ENCODE measurements at places on chromosomes 2 and 18.

- peak; percentile 80 for DNase-seq
Measured at GRCh38 chr18:13447621-13448334, 229.2 kb downstream of the LDLRAD4 start.

DNA sequence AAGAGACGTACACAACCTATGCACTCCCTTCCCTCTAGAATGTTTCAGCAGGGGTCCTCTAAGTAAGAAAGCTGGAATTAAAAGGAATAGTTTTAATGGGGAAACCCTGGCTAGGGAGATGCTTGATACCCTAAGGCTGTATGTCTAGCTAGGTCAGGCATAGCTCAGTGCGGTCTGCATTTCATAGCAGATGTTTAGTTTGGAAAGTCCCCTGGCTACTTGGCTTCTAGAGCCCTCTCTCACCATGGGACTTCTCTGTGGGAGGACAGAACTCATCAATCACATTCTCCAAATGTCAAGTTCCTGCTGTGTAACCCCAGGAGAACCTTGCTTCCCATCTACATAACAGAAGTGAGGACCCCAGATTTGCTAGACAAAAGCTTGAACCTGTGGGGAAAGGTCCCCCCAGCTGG, 24.1 kb upstream of the ANXA4 start:
- DNase-seq: peak; percentile 22

DNA sequence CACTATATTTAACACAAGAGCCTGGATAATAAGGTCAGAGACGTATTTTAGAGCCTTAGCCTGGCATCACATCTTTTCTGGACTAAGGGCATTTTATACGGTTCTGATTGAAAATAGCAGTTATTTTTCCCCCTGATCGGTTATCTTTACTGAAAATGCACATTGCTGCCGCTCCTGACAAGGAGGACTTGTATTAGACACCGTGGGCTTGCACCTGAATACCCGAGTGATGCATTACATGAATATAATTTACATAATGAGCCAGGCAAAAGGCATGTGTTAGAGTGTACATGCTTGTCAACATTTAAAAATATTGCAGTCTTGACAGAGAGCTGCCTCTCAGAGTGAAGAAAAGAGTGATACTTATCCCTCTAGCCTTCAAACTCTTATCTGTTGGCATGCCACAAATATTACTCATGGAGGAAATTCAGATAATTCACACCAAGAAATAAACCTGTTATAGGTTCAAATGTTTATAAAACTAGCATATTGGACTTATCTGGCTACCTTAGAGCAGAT, 470.5 kb upstream of the ETAA1 start:
- DNase-seq: no peak

GRCh38 chr2:15561574-15562344, 625 bp upstream of the NBAS start:
- DNase-seq: peak; percentile 92

- no peak for DNase-seq
Measured at GRCh38 chr2:240247868-240248720, 107.6 kb upstream of the OTOS start.

- DNase-seq: no peak
Measured at GRCh38 chr18:6607343-6607742, 122.2 kb upstream of the ARHGAP28 start.

DNA sequence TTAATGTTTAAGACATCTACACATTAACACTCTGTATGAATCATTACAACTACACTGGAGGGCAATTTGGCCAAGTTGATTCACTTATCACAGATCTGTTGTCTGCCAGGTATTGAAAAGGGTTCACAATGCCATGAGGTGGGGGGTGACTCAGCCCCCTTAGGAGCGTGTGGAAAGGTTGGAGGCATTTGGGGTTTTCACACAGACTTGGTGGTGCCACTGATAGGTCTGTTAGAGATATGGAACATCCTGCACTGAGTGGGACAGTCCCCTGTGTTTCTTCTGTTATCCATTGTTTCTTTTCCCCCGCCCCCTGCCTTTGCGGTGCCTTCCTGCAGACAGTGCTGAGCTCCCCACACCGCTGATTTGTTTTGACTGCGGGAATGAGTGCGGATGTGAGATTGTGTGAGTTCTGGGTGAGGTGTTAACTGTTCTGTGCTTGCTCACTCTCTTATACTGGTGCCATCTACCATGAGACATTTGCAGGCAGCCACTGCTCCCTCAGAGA, 9.3 kb upstream of the TSN start:
- peak; percentile 76 for DNase-seq

- DNase-seq: no peak
Measured at GRCh38 chr2:85353876-85354285, 447 bp downstream of the RETSAT start.

DNA sequence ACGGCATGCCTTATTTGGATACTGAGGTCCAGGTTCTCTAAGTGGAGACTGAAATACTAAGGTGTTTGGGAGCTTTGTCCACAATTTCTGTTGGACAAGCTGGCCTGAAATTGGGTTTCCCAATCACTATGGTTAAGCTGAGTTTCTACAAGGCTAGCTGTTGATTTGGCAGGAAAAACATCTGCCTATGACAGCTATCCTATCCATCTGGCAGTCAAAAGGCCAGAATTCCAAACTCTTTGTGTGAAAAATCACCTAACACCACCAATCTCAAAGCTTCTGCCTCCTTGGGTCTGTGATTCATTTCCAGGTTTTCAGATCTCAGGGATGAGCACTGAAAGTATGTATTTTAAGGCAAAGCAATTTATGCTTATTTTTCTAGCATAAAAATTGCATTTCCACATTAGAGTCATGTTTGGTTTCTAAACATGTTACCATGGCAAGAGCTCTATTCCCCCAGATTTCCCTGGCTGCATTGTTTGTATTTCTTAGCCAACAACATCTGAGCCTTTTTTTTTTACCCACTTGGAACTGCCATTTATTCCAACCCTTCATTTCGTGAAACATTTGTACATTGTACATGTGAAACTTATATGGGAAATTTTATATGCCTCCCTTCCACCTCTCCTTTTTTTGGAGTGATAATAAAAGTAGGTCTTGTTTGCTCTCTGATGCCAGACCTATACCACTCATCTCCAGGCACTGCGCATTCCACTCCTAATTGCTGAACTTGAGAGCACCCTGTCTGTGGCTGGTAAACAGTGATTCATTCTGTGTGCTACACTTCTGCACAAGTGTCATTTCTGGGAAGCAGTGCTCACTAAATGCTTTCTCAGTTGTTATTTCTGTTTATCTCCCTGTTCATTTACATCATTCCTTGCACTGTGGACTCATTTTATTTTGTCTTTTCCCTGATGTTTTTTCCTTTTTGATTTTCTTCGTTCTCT, 15.9 kb upstream of the CCDC85A start:
- DNase-seq: peak; percentile 54

DNA sequence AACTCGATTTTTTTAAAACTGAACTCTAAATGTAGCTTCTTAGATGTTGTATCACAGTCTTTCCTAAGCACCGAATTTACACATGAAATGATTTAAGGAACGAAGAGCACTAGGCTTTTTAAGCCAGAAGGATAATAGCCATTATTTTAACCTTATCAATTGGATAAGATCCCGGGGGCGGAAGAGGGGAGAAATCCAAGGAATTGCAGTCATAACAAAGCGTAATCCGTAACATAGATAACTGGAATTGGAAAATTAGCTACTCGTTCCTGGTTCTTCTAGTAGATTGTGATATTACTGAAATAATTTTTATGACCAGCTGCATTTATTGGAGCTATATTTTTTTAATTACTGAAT, 988 bp upstream of the KANSL1L start:
- DNase-seq: no peak

GRCh38 chr2:187567126-187567525, 12.9 kb upstream of the TFPI start:
- DNase-seq: no peak

DNA sequence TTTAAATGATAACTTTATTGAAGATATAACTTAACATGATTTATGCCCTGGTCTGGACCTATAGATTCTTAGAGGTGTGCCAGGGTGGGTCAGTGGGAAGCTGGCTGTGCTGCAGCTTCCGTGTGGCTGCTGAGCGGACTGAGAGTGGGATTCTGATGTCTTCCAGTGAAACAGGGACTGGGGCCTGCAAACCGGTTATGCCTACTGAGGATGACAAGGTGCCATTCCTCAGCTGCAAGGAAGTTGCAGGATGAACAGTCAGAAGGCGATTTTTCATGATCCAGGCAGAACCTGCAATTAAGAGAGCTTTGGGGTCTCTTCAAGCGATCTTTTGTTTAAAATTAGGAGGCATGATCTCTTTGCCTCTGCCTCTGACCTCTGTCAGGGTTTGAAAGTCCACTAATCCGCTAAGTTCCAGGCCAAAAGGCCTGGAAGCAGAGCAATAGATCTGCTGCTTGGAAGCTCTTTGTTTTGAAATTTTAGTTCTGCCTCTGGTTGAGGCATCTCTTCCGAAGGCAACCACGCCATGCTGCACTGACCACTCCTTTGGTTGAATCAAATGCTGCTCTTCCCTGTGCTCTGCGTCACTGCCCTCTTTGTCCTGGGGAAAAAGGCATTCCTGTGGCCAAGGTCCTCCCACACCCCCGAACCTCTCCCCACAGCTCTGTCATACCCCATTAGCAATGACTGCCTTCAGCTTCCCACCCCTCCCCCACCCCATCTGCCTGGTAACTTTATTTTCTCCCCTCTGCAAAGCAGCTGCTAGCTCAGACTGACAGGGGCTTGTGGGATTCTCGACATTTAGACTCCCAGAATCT, 2.0 kb downstream of the TMEM169 start:
- DNase-seq: peak; percentile 98

GRCh38 chr2:175450029-175450760, 268.7 kb upstream of the ATP5MC3 start:
- no peak for DNase-seq

- DNase-seq: no peak
Measured at GRCh38 chr2:10537522-10538199, 89.5 kb upstream of the ODC1 start.

DNA sequence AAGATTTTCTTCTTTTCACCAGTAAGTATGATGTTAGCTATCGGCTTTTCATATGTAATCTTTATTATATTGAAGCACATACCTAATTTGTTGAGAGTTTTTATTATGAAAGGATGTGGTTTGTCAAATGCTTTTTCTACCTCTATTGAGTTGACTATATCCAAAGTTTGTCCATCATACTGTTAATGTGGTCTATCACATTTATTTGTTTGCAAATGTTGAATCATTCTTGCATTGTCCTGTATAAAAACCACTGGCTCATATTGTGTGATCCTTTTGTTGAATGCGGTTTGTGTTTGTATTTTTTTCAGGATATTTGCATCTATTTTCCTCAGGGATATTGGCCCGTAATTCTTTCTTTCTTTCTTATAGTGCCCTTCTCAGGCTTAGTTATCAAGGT, 675.5 kb downstream of the NUP35 start:
- no peak for DNase-seq

- DNase-seq: no peak
Measured at GRCh38 chr2:220756653-220757052, 815.5 kb downstream of the EPHA4 start.

GRCh38 chr2:28437918-28438317, 45.3 kb downstream of the FOSL2 start:
- no peak for DNase-seq

DNA sequence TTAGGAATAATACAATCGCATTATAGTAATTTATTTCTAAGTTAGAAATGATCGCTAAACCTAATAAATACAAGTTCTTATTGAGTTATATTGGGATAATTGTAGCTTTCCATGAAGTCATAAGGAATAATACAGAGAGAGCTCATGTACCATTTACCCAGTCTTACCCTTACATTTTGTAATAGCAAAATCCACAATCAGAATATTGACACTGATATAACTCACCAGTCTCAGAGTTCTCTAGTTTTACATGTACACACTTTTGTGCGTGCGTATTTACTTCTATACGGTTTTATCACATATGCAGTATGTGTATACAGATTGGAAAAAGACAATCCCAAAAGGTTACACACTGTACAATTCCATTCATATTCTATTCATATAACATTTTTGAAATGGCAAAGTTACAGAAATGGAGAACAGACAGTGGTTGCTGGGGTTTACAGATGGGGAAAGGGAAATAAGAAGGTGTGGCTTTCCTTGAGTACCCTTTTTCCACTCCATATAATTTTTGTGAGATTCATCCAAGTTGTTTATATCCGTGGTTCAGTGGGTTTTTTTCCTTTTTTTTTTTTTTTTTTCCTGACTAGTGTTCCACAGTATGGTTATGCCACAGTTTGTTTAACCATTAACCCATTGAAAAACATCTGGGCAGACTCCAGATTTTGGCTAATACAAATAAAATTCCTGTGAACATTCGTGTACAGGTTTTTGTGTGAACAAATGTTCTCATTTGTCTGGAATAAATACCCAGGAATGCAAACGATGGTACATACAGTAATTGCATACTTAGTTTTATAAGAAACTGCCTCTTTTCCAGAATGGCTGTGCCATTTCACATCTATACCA, 117.2 kb downstream of the HNMT start:
- peak; percentile 73 for DNase-seq

GRCh38 chr18:58584200-58585127, 44.4 kb downstream of the ALPK2 start:
- DNase-seq: peak; percentile 81

DNA sequence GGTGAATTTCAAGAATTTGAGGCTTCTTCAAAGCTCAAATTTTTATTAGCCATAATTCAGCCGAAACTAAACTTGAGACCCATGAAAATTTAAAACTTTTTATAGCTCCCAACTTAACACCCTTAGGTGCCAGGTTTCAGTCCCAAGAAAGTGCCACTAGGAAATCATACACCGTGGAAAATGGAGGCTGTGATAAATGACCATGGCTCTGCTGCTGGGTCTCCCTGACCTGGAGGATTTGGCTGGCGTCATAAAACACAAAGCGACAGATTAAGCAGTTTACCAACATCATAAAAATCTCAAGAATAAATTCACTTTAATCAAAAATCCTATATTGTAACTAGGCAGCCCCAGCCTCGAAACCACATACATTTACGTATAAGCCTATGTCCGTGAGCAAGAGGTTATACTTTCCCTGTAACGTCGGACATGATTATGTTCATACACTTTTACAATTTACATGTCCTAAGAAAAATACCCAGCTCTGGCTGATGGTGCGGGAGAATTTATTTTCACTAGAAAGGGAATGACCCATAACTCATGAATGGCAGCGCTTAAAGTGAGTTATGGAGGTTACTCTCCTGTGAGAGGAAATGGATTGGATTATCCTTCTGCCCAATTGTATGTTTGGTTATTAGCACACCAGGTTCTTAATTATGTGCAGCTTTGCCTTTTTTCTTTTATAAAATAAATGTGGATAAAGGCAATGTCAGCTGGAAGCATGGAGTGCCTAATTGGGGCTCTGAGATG, 329.4 kb downstream of the AGPS start:
- no peak for DNase-seq

- DNase-seq: no peak
Measured at GRCh38 chr2:225244933-225245332, 154.6 kb upstream of the NYAP2 start.

DNA sequence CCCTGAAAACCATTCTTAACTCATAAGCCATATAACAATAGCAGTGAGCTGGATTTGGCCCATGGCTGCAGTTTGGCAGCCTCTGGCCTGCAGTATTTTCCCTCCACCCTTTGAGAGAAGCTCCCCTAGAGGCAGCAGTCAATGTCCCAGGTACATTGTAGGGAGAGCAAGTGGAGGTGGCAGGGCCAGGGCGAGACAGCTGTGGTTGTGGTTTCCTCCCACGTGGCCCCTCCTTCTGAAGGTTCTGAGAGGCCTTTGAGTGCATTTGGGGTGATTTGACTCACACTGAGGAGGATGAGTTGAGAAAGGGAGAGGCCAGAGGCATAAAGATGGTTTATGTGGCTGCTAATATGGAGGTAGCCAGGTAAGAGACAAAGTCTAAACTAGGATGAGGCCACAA, 45.5 kb upstream of the LDAH start:
- no peak for DNase-seq

All from kidney glomerular epithelial cell (primary cell).